Naive thymus-derived CD4-positive, alpha-beta T cell (primary cell): ENCODE measurements at places on chromosomes 4 and X. TPM values are rescaled to one million over a fixed set of nuclear protein-coding genes. Genes with fewer than 3 reads are reported as not detected.

DNA sequence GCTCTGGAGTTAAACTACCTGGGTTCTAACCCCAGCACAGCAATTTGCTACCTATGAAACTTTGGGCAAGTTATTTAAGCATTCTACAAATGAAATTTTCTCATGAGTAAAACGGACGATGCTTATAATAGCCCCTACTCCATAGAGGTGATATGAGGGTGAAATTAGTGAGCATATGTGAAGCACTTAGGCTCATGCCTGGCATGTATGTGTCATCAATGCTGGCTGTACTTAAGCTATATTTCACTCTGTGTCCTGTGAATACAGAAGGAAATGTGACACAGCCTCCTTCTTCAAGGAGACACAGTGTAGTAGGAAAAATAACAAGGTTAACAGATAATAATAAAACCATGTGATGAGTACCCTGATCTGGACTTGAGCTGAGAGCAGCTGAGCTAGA is 20.4 kb upstream of the FMR1NB start:
- H3K27me3 ChIP-seq = no peaks in the 10 kb centered on the region
- H3K4me3 ChIP-seq = no peak overlapping the region

The KLB gene
- polyA plus RNA-seq = 0.07 TPM

GRCh38 chrX:17369309-17369708 is 5.7 kb upstream of the NHS start:
- H3K4me3 ChIP-seq = no peak overlapping the region
- no peaks in the 10 kb centered on the region for H3K36me3 ChIP-seq
- no peaks in the 10 kb centered on the region for H3K4me1 ChIP-seq
- no peak overlapping the region for H3K27ac ChIP-seq
- no peak for DNase-seq

DNA sequence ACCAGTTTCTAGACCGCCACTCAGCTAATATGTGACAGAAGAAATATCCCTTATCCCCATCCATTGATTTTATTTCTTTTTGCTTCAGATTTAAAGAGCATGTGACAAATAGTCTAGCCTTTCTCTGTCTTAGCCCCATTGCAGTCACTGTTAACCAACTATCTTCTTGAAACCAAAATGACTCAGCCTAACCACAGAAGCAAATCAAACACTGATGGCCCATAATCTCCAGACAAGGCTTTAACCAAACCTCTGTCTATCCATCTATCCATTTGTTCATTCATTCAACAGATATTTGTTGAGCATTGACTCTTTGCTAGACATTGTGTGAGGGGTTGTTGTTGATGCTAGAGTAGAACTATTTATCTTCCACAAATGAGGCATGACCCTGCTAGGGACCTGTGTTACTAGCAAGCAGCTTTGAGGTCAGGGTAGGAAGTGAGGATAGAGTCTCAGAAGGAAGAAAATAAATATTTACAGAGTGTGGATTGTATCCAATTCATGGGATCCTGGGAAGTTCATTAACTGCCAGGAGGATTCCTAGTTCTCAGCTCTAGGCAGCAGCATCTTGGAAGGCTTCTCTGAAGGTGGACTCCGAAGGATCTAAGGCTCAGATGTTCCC is 22.5 kb downstream of the HNRNPH2 start:
- no peak overlapping the region for H3K4me3 ChIP-seq
- no peak for DNase-seq
- no peaks in the 10 kb centered on the region for H3K27me3 ChIP-seq
- no peak overlapping the region for H3K27ac ChIP-seq
- H3K36me3 ChIP-seq = no peaks in the 10 kb centered on the region

The RNF128 gene
- not detected for polyA plus RNA-seq

The VSIG4 gene
- not detected for polyA plus RNA-seq

DNA sequence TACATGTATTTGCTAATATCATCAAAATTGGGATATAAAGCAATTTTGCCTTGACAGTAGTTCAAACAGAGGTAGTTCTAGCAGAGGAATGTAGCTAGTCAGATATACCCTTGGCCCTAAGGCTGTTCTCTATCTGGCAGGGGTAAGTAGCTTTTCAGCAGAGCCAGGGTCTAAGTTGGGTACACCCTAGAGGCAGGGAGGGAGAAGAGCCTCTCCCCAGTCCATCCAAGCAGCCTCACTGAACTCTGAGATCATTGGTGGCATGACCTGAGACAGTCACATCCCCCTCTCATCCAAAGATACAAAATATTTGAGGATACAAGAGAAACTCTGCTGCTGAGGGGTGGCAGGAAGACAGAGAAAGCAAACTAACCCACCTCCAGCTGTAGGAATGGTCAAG is 343.7 kb downstream of the DHX15 start:
- DNase-seq = no peak
- no peaks in the 10 kb centered on the region for H3K4me1 ChIP-seq
- no peaks in the 10 kb centered on the region for H3K27me3 ChIP-seq
- no peak overlapping the region for H3K27ac ChIP-seq
- H3K36me3 ChIP-seq = no peaks in the 10 kb centered on the region

GRCh38 chrX:153628665-153629064 is 18.3 kb upstream of the DUSP9 start:
- H3K4me3 ChIP-seq = no peak overlapping the region
- DNase-seq = no peak
- no peaks in the 10 kb centered on the region for H3K4me1 ChIP-seq
- no peak overlapping the region for H3K27ac ChIP-seq

DNA sequence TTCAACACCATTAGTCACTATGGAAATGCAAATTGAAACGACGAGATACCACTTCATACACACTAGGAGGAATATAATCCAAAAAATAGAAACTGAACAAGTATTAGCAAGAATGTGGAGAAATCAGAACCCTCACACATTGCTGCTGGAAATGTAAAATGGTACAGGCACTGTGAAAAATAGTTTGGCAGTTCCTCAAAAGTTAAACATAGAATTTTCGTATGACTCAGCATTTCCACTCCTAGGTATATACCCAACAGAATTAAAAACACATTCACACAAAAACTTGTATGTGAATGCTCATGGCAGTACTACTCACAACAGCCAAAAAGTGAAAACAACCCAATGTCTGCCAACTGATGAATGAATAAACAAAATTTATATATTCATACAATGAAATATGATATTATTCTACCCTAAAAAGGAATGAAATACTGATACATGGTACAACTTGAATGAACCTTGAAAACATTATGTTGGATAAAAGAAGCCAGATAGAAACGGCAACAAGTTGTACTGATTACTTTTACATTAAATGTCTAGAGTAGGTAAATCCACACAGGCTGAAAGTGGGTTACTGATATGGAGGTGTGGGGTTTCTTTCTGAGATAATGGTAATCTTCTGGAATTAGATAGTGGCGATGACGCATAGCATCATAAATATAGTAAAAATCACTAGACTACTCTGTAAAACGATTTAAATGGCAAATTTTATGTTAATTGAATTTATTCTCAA is 22.3 kb downstream of the TEC start:
- no peaks in the 10 kb centered on the region for H3K4me1 ChIP-seq
- H3K4me3 ChIP-seq = no peak overlapping the region
- no peaks in the 10 kb centered on the region for H3K27me3 ChIP-seq
- no peak overlapping the region for H3K27ac ChIP-seq

DNA sequence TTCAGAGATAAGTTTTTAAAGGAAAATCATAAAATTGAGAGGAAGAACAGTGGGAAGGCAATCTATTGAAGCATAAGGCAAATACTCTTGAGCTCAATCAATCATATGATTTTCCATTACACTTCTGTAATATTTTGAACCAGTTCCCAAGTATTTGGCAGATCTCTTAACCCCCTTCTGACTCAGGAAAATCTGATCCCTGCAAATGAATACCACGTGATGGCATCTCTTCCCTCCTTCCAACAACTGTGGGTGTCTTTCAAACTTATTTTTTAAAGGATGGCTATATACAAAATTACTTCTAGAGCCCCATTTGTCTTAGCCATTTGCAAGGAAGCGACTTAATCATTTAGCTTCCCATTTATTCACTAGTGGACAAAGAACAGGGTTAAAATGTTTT is 41.9 kb downstream of the AMOT start:
- DNase-seq = no peak
- H3K27me3 ChIP-seq = no peaks in the 10 kb centered on the region
- H3K27ac ChIP-seq = no peak overlapping the region
- H3K36me3 ChIP-seq = no peaks in the 10 kb centered on the region

DNA sequence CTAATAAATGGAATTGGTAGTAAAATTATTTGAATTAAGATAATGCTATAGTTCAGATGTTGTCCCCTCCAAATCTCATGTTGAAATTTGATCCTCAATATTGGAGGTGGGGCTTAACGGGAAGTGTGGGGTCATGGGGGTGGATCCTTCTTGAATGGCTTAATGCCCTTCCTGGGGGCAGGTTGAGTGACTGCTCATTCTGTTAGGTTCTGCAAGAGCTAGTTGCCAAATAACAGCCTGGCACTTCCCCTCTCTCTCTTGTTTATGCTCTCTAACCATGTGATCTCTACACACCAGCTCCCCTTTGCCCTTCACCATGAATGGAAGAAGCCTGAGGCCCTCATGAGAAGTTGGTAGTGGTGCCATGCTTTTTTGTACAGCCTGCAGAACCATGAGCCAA is 724.8 kb upstream of the FTHL17 start:
- H3K36me3 ChIP-seq = no peaks in the 10 kb centered on the region
- no peaks in the 10 kb centered on the region for H3K27me3 ChIP-seq
- H3K4me3 ChIP-seq = no peak overlapping the region

- no peaks in the 10 kb centered on the region for H3K27me3 ChIP-seq
- DNase-seq = peak; percentile 83
- H3K4me1 ChIP-seq = peaks cover 7% of the 10 kb centered on the region
- peak overlapping the region; percentile 92 for H3K27ac ChIP-seq
- peak overlapping the region; percentile 75 for H3K4me3 ChIP-seq
- no peaks in the 10 kb centered on the region for H3K36me3 ChIP-seq
These were observed 18.1 kb upstream of the CHRNA9 start for GRCh38 chr4:40316782-40317635.

The YY2 gene
- 0.66 TPM for polyA plus RNA-seq

GRCh38 chr4:81740487-81740886 is 268.8 kb upstream of the RASGEF1B start:
- H3K27ac ChIP-seq = no peak overlapping the region
- DNase-seq = no peak
- no peaks in the 10 kb centered on the region for H3K4me1 ChIP-seq
- H3K36me3 ChIP-seq = no peaks in the 10 kb centered on the region
- H3K27me3 ChIP-seq = no peaks in the 10 kb centered on the region
- no peak overlapping the region for H3K4me3 ChIP-seq

DNA sequence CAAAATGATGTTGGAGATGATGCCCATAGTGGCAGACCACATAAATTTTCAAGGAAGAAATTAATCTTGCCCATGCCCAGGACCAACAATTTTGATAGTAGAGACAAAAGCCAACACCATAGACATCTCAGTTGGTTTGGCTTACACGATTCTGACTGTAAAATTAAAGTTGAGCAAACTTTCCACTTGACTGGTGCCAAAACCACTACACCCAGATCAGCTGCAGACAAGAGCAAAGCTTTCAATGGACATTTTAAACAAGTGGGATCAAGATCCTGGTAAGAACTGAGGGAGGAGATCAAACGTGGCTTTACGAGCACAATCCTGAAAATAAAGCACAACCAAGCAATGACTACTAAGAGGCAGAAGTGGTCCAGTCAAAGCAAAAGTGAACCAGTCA is 90.7 kb downstream of the PAPSS1 start:
- H3K27ac ChIP-seq = no peak overlapping the region
- H3K4me3 ChIP-seq = no peak overlapping the region
- no peaks in the 10 kb centered on the region for H3K4me1 ChIP-seq
- H3K27me3 ChIP-seq = no peaks in the 10 kb centered on the region
- DNase-seq = no peak

DNA sequence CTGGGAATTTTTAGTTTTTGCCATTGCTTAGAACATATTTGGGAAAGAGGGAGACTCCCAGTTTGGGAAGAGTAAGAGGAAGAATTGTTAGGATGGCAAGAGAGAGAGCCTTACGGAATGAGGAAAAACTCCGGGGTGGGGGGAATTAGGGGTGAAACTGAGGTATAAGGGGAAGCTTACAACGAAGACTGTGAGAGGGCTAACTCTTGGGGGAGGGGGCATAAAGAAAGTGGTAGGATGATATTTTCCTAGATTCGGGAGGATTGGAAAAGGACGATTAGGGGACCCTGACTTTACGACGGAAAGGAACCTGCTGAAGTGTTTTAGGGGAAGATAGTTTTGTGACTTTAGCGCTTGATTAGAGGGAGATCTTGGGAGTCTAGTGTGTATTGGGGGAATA is 86.2 kb upstream of the HPRT1 start:
- peak overlapping the region; percentile 86 for H3K4me3 ChIP-seq
- H3K4me1 ChIP-seq = peaks cover 4% of the 10 kb centered on the region
- no peaks in the 10 kb centered on the region for H3K36me3 ChIP-seq
- H3K27me3 ChIP-seq = no peaks in the 10 kb centered on the region
- peak overlapping the region; percentile 87 for H3K27ac ChIP-seq
- no peak for DNase-seq

The HTRA3 gene
- not detected for polyA plus RNA-seq

GRCh38 chrX:1883772-1884171 is 268.9 kb downstream of the ASMT start:
- H3K4me1 ChIP-seq = no peaks in the 10 kb centered on the region
- no peak overlapping the region for H3K27ac ChIP-seq
- no peaks in the 10 kb centered on the region for H3K36me3 ChIP-seq
- no peak for DNase-seq
- no peak overlapping the region for H3K4me3 ChIP-seq

The RNF212 gene
- 5.8 TPM for polyA plus RNA-seq

GRCh38 chrX:153854702-153855101 is 24.4 kb upstream of the PDZD4 start:
- H3K27me3 ChIP-seq = no peaks in the 10 kb centered on the region
- DNase-seq = no peak
- no peak overlapping the region for H3K27ac ChIP-seq
- H3K4me3 ChIP-seq = no peak overlapping the region
- H3K36me3 ChIP-seq = no peaks in the 10 kb centered on the region
- no peaks in the 10 kb centered on the region for H3K4me1 ChIP-seq

DNA sequence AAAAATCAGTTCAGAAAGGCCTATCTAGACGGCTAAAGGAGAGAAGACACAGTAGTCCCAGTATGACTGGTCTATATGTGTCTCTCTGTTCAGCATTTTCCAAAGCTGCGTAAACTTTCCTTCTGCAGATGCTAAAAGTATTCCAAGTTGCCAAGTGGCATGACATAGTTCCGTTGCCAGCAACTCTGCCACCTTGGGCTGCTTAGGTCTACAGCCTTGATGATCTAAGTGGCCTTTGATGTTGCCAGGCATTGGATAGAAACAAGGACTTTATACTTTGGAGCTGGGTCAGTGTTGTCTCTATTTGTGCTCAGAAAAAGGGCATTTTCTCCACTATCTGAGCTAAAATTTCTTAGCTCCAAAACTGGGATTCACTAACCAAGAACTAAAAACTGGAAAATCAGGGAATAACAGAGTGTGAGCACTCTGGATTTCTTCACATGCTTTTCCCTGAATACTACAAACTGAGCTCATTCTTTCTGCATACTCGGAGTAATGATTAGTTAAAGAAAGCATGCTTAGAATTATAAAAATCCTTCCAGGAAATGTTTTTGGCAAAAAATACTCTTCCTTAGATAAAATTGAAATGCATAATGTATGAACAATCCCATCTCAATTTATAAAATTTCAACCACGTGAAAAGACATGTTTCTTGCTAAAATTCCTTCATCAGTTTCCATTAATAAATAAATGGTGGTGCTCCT is 191.4 kb downstream of the ADAMTS3 start:
- H3K4me1 ChIP-seq = no peaks in the 10 kb centered on the region
- H3K36me3 ChIP-seq = no peaks in the 10 kb centered on the region
- DNase-seq = no peak
- H3K27ac ChIP-seq = no peak overlapping the region
- no peak overlapping the region for H3K4me3 ChIP-seq
- no peaks in the 10 kb centered on the region for H3K27me3 ChIP-seq

GRCh38 chr4:165953181-165953580 is 80.1 kb downstream of the TLL1 start:
- H3K36me3 ChIP-seq = no peaks in the 10 kb centered on the region
- H3K4me1 ChIP-seq = no peaks in the 10 kb centered on the region
- no peak overlapping the region for H3K4me3 ChIP-seq
- DNase-seq = no peak
- no peaks in the 10 kb centered on the region for H3K27me3 ChIP-seq
- no peak overlapping the region for H3K27ac ChIP-seq
